ENCODE measurements at places on chromosomes 3 and 15.

GRCh38 chr15:95078003-95078402 lies 846.6 kb downstream of the MCTP2 start:
- DNase-seq: no peak

GRCh38 chr3:71258526-71258925 lies 325.0 kb downstream of the FOXP1 start:
- no peak for DNase-seq

DNA sequence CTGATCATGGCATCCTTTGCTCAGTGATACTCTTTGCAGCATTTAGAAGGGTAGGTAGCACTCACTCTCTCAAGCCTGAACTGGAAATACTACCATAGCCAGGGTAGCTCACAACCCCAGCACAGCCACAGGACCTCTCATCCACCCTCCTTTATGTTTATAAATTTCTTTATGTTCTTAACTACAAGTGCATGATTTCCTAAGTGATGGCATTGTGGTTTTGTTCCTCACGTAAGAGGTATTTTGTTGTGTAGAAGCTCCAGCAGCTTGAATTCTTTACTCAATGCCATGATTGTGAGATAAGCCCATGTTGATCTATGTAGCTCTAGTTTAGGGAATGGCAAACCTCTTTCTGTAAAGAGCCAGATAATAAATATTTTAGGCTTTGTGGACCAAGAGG lies 7.9 kb upstream of the RTP3 start:
- peak; percentile 33 for DNase-seq

DNA sequence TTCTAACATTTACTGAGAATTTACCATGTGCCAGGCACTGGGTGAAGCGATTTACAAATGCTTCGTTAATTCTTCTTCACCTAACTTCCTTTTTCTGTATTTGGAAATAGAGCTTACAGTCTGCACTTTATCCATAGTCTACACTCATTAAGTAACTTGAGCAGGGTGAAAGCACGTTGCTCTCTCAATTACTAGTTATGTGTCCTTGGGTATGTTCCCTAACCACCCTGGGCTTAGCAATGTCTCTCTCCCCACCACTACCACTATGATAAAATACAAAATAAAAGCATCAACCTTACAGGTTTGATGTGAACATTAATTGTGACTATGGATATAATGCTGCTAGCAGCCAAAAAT lies 172.9 kb upstream of the SLC2A2 start:
- no peak for DNase-seq

GRCh38 chr15:78837543-78837942 lies 26.3 kb upstream of the ADAMTS7 start:
- DNase-seq: no peak

GRCh38 chr3:100020876-100021644 lies 93.2 kb downstream of the FILIP1L start:
- DNase-seq: no peak

DNA sequence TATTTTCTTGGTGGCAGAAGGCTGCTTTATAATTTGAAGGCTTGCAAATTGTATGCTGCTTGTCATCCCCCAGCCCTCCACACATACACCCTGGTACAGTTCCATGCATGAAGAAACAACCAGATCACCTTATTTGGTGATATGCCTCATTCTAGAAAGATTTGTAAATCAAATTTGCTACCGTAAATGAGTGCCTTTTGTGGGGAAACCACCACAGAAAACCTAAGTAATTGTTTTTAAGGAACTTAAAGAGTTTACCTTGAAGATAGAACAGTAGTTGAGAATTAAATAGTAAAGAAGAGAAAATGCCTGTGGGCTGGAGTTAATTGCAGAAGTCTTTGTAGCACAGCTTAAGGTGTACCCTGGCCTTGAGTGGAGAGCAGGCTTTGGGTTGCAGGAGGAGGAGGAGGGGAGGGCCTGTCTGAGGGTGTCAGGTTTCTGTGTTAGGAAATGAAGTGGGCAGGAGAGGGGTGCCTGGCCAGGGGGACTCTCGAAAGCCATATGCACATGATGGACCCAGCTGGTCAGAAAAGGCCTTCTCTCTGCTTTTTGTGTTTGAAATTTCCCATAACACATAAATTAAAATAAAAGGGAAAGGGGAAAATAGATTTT lies 6.9 kb downstream of the NIPA2 start:
- no peak for DNase-seq

GRCh38 chr3:45861043-45861719 lies 19.3 kb upstream of the LZTFL1 start:
- DNase-seq: no peak

- DNase-seq: no peak
Measured at GRCh38 chr15:86205096-86205495, 125.4 kb downstream of the AGBL1 start.

GRCh38 chr3:50124800-50125178 lies 30.3 kb upstream of the SEMA3F start:
- DNase-seq: no peak

DNA sequence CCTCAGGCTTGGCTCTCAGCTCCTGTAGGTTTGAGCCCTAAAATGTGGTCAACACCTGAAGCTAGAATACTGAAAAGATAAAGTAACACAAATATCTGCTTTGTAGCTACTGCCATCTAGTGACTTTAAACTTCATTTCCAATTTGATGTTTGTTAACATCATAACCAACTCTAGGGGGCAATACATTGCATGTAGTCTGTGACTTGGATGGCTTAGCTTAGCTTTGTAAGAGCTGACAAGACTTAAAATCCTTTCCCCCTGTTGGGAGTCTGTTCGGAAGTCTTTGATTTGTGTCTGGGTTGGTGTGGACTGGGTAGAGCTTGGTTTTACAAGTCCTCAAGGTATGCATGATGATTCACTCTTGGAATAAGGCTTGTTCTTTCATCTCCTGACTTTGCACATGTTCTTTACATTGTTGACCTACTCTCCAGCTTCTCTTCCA lies 51.7 kb downstream of the SCN11A start:
- DNase-seq: peak; percentile 46

DNA sequence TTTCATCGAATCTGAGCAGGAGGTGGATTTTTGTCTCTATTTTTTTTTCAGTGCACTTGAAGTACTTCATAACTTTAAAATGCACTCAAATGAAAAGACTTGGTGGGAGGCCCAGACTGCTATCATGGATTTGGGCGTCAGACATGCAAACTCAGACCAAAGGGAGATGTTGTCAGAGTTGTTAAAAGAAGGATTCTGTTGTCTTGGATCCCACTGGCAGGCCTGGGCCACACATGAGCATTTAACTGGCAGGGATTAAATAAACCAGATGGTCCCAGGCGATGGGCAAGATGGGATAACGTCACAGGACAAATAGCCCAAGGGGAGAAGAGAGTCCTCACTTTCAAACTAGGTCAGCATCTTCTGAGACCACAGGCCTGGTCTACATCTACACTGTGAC lies 15.4 kb downstream of the RTP1 start:
- no peak for DNase-seq

DNA sequence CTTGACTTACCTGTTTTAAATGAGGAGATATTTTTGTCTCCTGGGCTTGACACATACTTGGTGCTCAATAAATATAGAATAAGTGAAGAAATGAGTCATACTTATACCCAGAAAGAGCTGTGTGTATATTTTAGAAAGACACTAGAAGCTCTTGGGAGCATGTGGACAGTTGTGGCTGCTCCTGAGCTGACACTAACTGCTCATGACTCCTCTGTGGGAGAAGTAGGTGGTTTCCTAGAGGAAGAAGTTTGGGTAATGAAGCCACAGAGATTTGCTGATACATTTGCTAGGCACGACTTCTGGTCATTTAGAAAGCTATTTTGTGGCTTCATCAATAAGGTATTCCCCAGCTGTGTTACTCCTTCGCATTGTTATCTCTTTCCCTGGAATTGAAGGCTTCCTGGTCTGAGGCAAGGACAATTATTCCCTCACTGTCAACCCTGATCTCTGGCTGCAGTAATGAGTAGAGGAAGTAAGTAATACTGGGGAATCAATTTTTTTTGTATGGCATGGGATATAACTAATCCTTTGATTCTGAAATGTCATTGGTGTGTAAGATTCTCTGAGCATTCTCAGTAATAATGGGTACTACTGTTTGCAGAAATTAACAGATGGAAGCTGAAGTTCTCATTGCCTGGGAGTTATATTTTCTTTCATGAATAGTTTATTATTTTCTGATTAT lies 79.6 kb upstream of the DCBLD2 start:
- DNase-seq: no peak

Measured in AG09309 (cell line).